MCF 10A (cell line): ENCODE measurements at places on chromosomes 12 and 14. TPM values are rescaled to one million over a fixed set of nuclear protein-coding genes. Genes with fewer than 3 reads are reported as not detected.

C12orf75 gene
- total RNA-seq, result 53.6 and 67.7 TPM in 2 replicates

- no peaks in the 10 kb centered on the region for H3K27me3 ChIP-seq
- no peaks in the 10 kb centered on the region for H3K4me1 ChIP-seq
- no peak for DNase-seq
- peaks cover 5% of the 10 kb centered on the region for H3K36me3 ChIP-seq
- no peak overlapping the region for H3K4me3 ChIP-seq
Observed at GRCh38 chr14:100524233-100524932, 62.8 kb downstream of the BEGAIN start.

DNA sequence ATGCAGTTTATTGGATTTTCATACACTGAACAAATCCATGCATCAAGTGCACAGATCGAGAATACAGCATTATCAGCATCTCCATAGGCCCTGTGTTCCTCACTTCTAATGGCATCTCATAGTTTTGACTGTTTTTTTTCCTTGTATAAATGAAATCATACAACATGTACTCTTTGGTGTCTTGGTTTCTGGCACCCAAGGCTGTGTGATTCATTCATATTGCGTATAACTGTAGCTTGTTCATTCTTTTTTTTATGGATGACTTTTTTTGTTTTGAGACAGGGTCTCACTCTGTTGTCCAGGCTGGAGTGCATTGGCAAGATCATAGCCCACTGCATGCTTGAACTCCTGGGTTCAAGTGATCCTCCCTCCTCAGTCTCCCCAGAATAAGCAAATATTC lies 14.3 kb downstream of the RASSF8 start:
- DNase-seq, result peak; percentile 63
- no peaks in the 10 kb centered on the region for H3K27me3 ChIP-seq
- peak overlapping the region; percentile 69 for H3K27ac ChIP-seq
- no peak overlapping the region for H3K4me3 ChIP-seq
- peaks cover 65% of the 10 kb centered on the region for H3K4me1 ChIP-seq

CD69 gene
- total RNA-seq, result not detected in 2 replicates

- no peaks in the 10 kb centered on the region for H3K36me3 ChIP-seq
- peak; percentile 66 for DNase-seq
- H3K4me3 ChIP-seq, result no peak overlapping the region
Observed at GRCh38 chr14:87745507-87746118, 247.4 kb downstream of the GALC start.

GRCh38 chr14:21038441-21039422 lies 3.4 kb upstream of the RNASE7 start:
- H3K4me3 ChIP-seq, result no peak overlapping the region
- no peak overlapping the region for H3K27ac ChIP-seq
- H3K4me1 ChIP-seq, result peaks cover 25% of the 10 kb centered on the region
- H3K27me3 ChIP-seq, result no peaks in the 10 kb centered on the region
- no peak for DNase-seq

DNA sequence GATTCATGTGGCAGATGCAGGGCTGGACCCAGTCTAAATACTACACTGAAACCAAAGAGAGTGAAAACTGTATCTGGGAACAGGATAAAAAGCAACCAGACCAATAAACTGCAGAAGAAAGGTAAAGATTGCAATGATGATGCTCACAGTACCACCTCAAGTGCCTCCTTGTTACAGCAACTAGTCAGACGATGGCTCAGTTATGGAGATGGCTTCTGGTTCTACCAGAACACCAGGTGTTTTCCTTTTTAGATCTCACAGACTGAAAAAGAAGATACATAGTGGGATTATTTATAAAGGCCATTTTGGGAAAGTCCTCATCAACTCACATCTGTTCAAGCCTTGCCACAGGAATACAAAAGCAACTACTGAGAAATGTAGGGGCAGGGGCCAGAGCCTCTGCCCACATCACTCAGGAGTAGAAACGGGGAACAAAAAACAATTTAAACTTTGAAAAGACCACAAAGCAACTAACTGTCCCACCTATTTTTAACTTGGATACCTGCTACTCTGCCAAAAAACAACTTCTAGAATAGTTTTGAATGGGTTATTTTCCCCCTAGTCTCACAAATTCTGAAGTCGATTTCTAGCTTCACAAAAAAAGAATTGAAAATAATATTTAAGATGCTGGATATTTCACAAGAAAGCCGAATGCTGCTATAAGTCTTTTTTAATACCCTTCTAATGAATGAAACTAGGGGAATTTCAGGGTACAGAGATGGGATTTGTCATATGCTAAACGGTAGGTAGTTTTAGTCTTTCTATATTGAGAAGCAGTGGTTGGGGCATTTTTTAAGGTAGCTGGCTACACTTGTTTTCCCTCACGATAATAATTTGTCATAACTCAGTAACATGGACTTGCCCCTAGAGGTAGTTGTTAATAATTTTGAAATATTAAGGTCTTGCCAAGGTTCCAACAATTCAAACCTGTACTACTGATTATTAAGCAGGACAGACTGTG lies 197.2 kb upstream of the TMPO start:
- H3K27ac ChIP-seq, result no peak overlapping the region
- H3K27me3 ChIP-seq, result peaks cover 65% of the 10 kb centered on the region
- peaks cover 6% of the 10 kb centered on the region for H3K36me3 ChIP-seq
- no peak overlapping the region for H3K4me3 ChIP-seq

DNA sequence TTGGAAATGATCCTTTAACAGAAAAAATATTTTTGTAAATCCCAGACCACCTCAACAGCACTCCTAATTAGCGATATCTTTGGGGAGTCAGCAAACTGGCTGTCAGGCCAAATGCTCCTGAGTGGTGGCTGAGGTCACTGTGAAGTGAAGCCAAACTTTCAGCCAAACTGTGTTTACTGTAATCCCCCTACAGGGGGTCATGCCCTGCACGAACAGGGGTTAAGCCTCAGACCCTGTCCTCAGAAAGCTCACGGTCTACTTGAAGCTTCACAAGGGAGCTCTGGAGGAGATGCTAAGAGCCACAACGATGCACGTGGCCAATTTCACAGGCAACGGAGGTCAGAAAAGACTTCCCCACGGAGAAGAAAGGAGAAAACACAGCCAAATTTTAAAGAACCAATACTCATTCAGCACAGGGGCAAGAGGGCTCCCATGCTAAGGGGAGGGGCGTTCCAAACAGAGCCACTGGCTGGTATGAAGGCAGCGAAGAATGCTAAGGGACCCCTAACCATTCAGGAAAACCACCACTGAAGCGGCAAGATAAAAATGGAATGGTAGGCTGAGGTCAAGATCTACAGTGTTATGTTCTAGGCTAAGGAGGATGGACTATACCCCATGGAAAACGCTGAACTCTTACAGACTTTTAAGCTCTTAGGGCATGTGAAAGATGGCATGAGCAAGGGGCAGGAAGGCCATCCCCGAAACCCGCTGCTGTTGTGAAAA lies 105.4 kb downstream of the ITPR2 start:
- H3K4me1 ChIP-seq, result peaks cover 24% of the 10 kb centered on the region
- no peaks in the 10 kb centered on the region for H3K27me3 ChIP-seq
- no peak overlapping the region for H3K4me3 ChIP-seq
- no peak for DNase-seq

ARHGAP9 gene
- 0.69 and 1.1 TPM in 2 replicates for total RNA-seq

GRCh38 chr14:51357250-51357649 lies 117.2 kb downstream of the TMX1 start:
- H3K36me3 ChIP-seq, result no peaks in the 10 kb centered on the region
- H3K27ac ChIP-seq, result peak overlapping the region; percentile 87
- no peaks in the 10 kb centered on the region for H3K27me3 ChIP-seq

MANSC4 gene
- not detected in 2 replicates for total RNA-seq

STON2 gene
- 20.9 and 23.5 TPM in 2 replicates for total RNA-seq

GRCh38 chr12:120583478-120584030 lies 2.4 kb upstream of the POP5 start:
- no peak overlapping the region for H3K27ac ChIP-seq
- peaks cover 27% of the 10 kb centered on the region for H3K36me3 ChIP-seq
- no peaks in the 10 kb centered on the region for H3K27me3 ChIP-seq
- H3K4me1 ChIP-seq, result peaks cover 16% of the 10 kb centered on the region
- peak; percentile 73 for DNase-seq

DNA sequence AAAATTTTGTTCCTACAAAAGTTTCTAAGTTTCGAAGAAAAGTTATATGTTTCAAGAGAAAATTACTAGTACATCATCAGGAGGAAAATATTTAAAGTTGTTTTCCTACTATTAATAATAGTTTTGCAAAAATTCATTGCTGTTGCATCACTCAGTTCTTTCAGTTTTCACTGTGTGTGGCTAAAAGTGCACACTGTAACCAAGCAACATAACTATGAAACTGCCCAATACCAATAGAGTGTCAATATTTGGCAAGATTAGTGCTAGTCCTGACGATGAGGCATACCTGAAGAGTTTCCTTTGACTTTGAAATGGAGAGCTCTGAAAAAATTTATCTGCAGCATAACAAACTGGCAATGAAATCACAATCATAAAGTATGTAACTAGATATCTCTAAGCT lies 194.3 kb downstream of the CPNE8 start:
- DNase-seq, result no peak
- no peaks in the 10 kb centered on the region for H3K27me3 ChIP-seq
- H3K4me1 ChIP-seq, result peaks cover 6% of the 10 kb centered on the region
- no peak overlapping the region for H3K4me3 ChIP-seq
- no peaks in the 10 kb centered on the region for H3K36me3 ChIP-seq
- H3K27ac ChIP-seq, result peak overlapping the region; percentile 79

DNA sequence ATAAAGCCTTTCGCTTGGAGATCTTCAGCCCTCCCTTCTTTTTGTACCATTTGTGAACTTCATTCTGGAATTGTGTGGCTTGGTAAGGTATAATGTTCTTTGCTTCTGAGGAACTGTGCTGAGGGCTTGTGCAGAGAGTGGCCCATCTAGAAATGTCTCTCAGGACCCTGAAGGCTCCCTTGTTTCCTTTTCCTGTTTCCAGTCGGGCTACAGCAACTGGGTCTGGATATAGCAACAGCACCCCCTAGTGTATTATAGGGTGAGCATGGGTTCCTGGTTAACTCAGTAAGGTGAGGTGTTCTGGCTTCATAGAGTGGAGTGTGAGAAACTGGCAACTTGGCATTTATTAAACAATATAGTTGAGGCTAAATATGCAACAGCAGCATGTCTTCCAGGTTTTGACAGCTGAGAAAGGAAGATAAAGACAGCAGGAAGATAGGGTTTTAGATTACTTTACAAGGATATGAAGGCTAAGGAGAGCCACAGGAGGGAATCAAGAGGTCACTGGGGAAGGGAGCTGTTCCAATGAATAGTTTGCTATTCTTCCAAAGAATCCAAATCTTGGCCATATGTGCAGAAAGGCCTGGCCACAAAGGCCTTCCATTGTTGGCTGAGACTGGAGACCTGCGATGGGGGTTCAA lies 49.1 kb upstream of the RNU6-8 start:
- peak; percentile 76 for DNase-seq
- no peaks in the 10 kb centered on the region for H3K36me3 ChIP-seq
- H3K27ac ChIP-seq, result no peak overlapping the region
- H3K27me3 ChIP-seq, result no peaks in the 10 kb centered on the region
- H3K4me1 ChIP-seq, result peaks cover 11% of the 10 kb centered on the region
- H3K4me3 ChIP-seq, result no peak overlapping the region

GRCh38 chr14:68632054-68632895 lies 160.6 kb downstream of the ZFP36L1 start:
- H3K27me3 ChIP-seq, result no peaks in the 10 kb centered on the region
- H3K27ac ChIP-seq, result no peak overlapping the region
- DNase-seq, result no peak
- no peaks in the 10 kb centered on the region for H3K36me3 ChIP-seq

LTBP2 gene
- total RNA-seq, result 9.1 and 16.8 TPM in 2 replicates

- H3K4me1 ChIP-seq, result peaks cover 8% of the 10 kb centered on the region
- no peak overlapping the region for H3K27ac ChIP-seq
- DNase-seq, result peak; percentile 65
Observed at GRCh38 chr12:101823891-101824290, 6.9 kb downstream of the GNPTAB start.

DNA sequence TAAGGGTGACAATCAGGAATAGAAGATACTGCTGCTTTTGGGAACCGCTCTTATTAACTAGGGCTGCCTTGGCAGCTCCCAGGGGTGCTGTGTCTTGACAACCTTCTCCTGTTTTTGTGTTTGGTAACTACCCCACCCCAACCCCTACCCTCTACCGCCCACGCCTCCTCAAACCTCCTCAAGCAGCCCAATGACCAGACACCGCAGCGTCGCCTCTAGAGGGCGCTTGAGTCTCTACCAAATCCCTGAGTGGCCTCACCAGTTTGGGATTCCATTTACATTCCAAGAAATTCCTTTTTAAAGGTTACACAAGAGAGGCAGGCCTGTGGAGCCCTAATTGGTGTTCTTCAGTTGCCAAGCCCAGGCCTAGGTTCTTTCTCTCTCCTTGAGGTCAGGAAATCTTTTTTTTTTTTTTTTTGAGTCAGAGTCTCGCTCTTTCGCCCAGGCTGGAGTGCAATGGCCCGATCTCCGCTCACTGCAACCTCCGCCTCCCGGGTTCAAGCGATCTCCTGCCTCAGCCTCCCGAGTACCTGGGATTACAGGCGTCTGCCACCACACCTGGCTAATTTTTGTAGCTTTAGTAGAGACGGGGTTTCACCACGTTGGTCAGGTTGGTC lies 72.4 kb upstream of the USP44 start:
- no peaks in the 10 kb centered on the region for H3K4me1 ChIP-seq
- no peak overlapping the region for H3K4me3 ChIP-seq
- no peaks in the 10 kb centered on the region for H3K27me3 ChIP-seq

DTX1 gene
- not detected in 2 replicates for total RNA-seq

NRL gene
- total RNA-seq, result 1.3 and 2.1 TPM in 2 replicates

MSI1 gene
- not detected in 2 replicates for total RNA-seq

- H3K4me1 ChIP-seq, result peaks cover 67% of the 10 kb centered on the region
- peaks cover 23% of the 10 kb centered on the region for H3K36me3 ChIP-seq
- H3K27me3 ChIP-seq, result no peaks in the 10 kb centered on the region
- H3K27ac ChIP-seq, result peak overlapping the region; percentile 75
- DNase-seq, result peak; percentile 98
- peak overlapping the region; percentile 3 for H3K4me3 ChIP-seq
Observed at GRCh38 chr12:13205809-13206559, 9.5 kb downstream of the EMP1 start.

SIX4 gene
- total RNA-seq, result 12.9 and 13.6 TPM in 2 replicates

GRCh38 chr12:118015944-118016343 lies 559 bp upstream of the RFC5 start:
- peaks cover 6% of the 10 kb centered on the region for H3K4me1 ChIP-seq
- DNase-seq, result no peak
- H3K27me3 ChIP-seq, result no peaks in the 10 kb centered on the region
- H3K4me3 ChIP-seq, result peak overlapping the region; percentile 87
- peaks cover 13% of the 10 kb centered on the region for H3K36me3 ChIP-seq

DNA sequence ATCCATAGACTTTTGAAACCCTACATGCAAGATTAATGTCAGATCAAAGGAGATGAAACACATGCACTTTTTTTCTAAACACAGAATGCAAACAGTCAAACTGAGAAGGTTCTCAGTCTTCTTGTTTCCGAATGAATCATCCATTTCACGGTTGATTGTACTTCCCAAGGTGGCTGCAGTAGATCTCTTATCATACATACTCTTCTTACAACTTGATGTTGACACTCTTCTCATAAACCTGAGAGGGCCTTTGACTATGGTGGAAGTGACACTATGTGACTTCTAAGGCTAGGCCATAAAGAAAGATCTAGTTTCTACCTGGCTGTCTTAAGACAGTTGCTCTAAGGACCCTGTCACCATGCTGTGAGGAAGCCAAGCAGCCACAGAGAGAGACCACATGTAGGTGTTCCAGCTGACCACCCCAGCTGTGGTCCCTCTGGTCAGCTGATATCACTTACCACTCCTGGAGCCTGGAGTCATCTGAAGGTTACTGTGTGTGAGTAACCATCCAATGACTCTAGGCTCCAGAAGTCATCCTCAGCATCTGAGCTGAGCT lies 67.2 kb upstream of the HMGA2 start:
- no peaks in the 10 kb centered on the region for H3K36me3 ChIP-seq
- no peak overlapping the region for H3K4me3 ChIP-seq
- H3K4me1 ChIP-seq, result peaks cover 11% of the 10 kb centered on the region
- H3K27ac ChIP-seq, result no peak overlapping the region
- no peak for DNase-seq

RARG gene
- 30.9 and 43.7 TPM in 2 replicates for total RNA-seq

SYT10 gene
- total RNA-seq, result not detected in 2 replicates
